Common myeloid progenitor, CD34-positive (primary cell): ENCODE measurements at places on chromosomes 4 and X.

DNA sequence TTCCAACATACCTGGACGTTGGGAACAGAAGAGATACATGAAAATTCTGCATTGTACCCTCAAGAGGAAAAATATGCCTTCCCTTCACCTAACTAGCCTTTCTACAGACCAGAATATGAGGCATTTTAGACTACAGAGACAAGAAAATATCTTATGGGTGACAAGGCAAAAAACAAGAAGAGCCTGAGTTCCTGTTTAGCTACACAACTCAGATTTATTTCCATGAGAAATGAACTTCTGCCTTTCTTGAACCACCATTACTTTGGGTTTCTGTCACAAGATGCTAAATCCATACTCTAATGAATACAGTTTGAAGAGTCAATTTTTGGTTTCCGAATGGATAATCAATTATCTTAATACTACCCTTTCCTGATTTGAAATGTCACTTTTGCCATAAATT lies 18.7 kb downstream of the RCHY1 start:
- DNase-seq: no peak

DNA sequence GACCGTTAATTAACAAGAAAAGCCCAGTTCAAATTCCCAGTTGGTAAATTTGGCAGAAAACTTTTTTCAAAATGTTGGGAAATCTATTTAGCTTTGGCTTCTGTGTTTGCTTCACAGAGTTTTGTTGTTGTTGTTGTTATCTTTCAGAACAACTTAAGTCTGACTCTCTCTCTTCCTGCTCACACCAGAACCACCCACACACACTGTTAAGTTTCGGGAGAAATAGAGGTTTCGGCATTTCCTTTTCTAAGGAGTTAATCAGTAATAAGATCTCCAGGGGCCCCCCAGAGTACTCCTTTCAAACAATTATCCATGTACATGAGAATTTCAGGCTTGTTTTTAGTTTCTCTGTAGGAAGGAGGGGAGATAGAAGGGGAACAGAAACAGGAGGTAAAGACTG lies 106.2 kb upstream of the PTCHD1 start:
- DNase-seq: no peak

DNA sequence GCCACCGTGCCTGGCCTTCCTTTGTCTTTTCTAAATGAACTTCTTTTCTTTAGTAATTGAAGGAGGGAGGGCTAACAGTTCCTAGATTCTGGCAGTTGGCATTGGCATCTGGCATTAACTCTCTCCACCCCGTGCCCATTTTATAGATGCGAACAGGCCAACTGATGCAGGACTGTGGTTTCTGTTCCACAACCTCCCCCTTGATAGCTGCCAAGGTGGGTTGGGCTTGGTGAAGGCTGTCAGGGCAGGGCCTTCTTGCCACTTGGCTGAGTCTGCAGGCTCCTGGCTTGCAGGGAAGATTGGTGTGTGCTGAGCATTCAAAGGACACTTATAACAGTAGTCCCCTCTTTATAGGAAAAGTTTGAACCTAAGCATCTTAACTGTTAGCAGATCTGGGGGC lies 4.3 kb downstream of the SOWAHD start:
- DNase-seq: no peak

DNA sequence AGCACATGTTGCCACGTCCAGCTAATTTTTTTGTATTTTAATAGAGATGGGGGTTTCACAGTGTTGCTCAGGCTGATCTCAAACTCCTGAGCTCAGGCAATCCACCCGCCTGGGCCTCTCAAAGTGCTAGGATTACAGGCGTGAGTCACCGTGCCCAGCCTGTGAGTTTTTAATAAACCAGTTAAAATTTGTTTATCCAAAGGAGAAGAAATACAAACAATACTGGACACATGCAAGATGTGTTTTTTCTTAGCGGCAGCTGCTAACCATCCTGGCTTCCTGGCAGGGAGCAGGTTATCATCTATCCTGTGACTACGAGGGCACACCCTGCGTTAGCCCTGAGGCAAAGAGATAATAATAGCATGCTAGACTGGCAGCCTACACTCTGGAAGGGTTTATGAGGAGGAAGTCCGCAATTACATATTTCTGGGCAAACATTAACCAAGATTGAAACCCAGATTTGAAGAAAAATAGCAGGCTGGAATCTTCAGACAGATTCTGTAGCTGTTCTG lies 191.4 kb downstream of the SPRY1 start:
- DNase-seq: no peak

DNA sequence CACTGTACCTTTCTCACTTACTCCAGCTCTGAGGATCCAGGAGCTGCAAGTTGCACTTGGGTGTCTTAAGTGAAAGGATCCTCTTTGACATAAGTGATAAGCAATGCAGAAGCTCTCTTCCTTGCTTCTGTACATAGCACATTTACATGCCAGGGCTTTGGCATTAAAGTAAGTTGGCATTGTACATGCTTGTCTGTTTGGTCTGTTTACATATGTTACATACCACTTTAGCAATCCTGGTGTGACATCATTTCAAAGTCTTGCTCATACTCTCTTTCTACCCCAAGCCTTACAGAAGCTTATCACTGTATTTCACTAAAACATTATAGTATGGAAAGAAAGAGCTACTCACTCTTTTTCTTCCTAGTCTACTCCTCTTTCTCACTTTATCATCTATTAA lies 2548.3 kb downstream of the ARAP2 start:
- no peak for DNase-seq
